CD8-positive, alpha-beta memory T cell (primary cell): ENCODE measurements at places on chromosomes 13 and 19.

DNA sequence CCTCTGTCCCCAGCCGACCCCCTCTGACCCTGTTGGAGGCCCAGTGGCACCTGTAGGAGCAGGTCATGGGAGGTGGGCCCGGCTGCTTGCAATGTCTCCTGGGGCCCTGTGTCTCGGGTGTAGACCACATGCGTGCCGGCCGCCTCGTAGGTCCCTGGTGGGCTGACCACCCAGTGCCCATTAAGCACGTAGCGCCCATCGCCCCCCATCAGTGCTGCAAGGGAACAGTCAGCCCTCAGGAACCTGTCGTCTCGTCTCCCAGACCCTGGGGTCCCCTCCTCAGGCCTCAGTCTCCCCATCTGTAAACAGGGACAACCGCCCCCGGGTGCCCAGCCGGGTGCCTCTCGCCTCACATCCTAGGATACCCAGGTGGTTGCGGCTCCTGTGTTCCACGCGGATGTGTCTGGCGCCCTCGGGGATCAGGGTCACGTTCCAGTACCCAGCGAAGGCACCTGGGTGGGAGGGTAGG lies 5.6 kb downstream of the ADAMTSL5 start:
- DNase-seq, result no peak

GRCh38 chr13:113860051-113860664 lies 3.7 kb downstream of the GAS6 start:
- DNase-seq, result no peak

- no peak for DNase-seq
These were observed 13.8 kb downstream of the EPS15L1 start for GRCh38 chr19:16457954-16458331.

GRCh38 chr13:54750521-54750920 lies 1721.9 kb downstream of the OLFM4 start:
- DNase-seq, result no peak

- no peak for DNase-seq
These were observed 642.3 kb downstream of the TBC1D4 start for GRCh38 chr13:74839656-74840055.

DNA sequence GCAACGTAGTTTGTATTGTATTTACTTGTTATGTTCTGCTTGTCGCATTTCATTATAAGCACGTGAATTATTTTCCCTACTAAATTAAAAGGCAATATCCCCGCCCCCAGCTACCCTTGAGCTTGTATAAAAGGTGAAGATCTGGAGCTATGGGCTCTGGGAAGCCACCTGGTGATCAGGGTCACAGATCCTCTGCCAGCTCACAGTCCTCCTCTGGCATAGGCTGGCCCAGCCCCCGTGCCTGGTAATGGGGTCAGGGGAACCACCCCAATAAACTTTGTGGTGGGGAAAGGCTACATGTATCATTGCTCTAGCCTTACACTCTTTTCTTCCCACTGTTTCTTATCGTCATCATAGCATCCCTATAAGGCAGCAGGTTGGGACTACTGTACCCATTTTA lies 190.2 kb upstream of the TSHZ3 start:
- DNase-seq, result no peak

GRCh38 chr19:2798733-2799132 lies 13.4 kb downstream of the THOP1 start:
- DNase-seq, result no peak

- peak; percentile 50 for DNase-seq
These were observed 534 bp downstream of the STK24 start for GRCh38 chr13:98576200-98576945.

- DNase-seq, result no peak
These were observed 5.1 kb downstream of the BCL3 start for GRCh38 chr19:44753626-44753931.

DNA sequence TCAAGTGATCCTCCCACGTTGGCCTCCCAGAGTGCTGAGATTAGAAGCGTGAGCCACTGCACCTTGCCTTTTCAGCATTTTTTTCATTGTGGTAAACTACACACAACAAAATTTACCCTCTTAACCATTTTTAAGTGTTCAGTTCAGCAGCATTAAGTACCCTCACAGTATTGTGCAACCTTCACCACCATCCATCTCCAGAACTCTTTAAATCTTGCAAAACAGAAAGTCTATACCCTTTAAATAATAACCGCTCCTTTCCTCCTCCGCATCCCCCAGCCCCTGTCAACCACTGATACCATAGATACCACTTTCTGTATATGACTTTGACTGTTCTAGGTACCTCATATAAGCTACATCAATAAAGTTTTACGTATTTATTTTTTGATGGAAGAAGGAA lies 20.8 kb upstream of the CASP14 start:
- DNase-seq, result no peak

DNA sequence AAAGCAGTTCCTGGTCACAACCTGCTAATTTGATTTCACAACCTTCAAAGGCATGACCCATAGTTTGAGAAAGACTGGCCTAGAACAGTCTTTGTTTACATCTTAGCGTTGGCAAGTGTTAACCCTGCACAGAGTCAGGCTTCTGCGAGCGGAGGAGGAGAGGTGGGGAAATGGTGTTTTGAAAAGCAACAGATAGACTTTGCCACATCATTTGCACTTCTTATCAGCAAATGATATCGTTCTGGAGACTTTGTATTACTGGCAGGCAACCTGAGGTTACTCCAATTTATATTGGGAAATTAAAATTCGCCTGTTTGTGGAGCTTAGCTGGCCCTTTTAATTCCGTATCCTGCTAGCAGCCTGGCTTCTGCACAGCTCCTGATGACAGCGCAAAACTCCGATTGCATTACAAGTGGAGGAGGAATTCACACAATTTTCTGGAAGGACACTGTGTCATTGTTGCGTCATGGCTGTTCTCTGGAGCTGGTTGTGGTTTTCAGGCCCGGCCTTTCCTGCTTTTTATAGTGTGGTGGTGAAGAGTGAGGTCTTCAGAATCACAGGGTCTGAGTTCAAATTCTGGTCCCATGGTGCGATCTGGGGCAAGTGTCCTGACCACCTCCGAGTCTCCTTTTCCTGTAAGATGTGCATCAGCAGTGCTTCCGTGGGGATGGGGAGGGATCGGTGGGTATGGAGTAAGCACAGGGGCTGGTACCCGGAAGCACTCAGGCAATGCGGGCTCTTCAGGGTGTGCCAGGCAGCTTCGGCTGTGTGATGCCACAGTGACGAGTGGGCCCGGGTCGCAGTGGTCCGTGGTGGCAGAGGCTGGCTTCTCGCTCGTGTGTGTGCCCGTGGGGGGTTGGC lies 49.1 kb upstream of the EHD2 start:
- DNase-seq, result no peak

- no peak for DNase-seq
These were observed 244.6 kb upstream of the SGCG start for GRCh38 chr13:22936228-22936627.

DNA sequence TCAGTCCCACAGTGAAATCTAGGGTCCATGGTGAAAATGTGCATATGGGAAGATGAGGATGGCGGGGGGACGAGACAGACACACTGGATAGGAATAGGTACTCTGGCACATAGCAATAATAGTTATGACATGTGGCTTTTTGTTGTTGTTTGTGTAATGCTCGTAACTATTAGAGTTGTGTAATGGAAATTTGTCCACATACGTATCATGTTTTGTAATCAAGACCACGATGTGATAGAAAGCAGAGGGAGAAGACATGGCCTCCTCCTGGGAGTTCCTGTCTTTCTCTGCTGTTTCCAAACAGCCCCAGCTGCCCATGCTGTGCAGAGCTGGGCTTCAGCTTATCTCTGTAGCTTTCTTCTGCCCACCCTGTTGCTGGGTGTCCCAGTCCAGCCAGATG lies 185.3 kb upstream of the TMTC4 start:
- DNase-seq, result no peak

- DNase-seq, result no peak
These were observed at the start of gene EBI3 for GRCh38 chr19:4229179-4229931. TSS of gene EBI3 (plus strand) at chr19:4229523. CDS start at chr19:4229551, 28 bp downstream.

- no peak for DNase-seq
These were observed 68.6 kb upstream of the TEX29 start for GRCh38 chr13:111251646-111252445.

DNA sequence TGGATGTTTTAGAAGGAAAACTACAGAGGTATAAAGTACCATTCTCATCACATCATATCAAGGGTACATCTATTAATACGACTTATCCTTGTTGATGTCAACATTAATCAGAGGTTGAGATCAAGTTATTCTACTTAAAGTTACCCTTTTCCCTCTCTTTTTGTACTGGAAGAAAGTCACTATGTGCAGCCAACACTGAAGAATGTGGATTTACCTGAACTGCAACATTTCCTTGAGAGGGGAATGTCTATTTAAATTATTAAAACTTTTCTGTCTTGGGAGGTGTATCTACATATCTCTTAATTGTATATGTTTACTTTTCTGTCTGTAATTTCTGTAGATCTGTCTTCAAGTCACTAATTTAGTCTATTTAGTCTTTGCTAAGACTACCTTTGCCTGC lies 2.5 kb upstream of the FBXL3 start:
- DNase-seq, result no peak

DNA sequence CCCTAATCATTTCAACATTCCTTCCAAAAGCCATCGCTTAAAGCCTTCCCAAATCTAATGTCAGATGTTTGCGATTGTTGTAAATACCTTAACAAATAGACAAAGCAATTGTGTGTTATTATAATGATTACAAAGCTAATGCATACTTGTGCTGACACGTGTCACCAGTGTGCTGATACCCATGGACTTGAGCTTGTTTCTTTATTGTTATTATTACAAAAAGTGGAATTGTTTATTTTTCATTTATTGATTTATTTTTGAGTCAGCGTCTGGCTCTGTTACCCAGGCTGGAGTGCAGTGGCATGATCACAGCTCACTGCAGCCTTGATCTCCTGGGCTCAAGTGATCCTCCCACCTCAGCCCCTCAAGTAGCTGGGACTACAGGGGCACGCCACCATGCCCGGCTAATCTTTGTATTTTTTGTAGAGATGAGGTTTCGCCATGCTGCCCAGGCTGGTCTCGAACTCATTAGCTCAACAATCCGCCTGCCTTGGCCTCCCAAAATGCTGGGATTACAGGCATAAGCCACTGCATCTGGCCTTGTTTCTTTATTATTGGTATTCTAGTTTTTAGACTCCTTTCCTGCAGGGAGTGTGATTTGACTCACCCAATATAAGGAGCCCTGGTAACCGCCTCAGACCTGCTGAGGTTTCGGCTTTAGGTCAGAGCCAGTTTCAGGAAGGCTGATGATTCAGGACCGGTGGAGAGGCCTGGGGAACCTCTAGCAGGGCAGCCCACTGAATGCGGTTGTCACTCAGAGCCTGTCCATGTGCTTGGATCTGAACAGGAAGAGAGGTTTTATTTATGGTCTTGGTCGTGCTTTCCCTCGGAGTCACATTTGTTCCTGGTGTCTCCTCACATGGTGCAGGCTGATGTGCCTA lies 2.1 kb upstream of the FBXO17 start:
- DNase-seq, result no peak

GRCh38 chr19:4363571-4364304 lies 20.4 kb downstream of the MPND start:
- DNase-seq, result no peak

DNA sequence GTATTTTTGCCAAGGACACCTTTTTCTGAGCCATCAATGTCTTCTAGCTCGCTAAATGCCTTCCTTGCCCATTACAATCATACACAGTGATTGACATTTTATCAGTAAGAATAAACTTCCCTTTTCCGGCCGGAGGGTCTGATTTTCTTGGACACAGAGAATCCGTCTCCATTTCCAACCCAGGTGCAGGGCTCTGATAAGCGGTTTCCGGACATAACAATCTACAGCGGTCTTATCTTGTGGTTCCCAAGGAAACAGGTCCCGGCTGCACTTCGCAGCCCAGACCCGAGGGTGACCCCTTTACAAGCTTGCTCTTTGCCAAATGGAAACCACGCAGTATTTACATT lies 5.1 kb upstream of the ZNF77 start:
- no peak for DNase-seq

- DNase-seq, result no peak
These were observed 29.0 kb upstream of the RNF17 start for GRCh38 chr13:24734950-24735349.

GRCh38 chr13:94677799-94678198 lies 34.5 kb downstream of the SOX21 start:
- DNase-seq, result no peak

DNA sequence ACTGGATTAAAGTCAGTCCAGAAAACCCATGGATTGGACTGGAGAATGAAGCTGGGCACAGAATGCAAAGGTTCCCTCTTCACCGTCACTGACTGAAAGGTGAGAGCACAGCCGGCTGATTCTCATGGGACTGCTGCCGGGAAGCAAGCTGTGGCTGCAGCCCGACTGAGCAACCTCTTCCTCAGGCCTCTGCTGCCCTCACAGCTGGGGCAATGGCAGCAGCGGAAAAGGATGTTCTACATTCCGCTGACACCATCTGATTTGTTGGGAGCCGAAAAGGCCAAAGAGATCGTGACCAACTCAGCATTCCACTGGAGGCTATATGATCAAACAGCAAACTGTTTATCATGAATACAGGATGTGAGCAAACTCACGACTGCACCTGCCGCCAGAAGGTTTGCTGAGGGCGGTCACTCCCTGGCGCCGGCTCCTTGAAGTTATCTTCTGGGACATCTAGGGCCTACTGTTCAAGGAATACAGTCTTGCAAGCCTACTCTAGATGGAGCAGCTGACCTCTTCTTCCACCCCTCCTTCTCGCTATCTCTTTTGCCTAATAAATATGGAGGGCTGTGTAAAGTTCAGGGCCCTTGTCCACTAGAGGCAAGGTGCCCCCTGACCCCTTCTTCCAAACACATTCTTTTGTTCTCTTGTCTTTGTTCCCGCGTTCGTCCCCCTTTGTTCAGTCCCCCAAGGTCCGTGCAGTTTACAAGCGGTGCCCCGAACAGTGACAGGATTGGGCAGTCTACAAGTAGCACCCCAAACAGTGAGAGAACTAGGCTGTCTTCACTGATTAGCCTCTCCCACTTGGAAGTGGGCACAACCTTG lies 19.6 kb upstream of the SIGLEC6 start:
- no peak for DNase-seq

- DNase-seq, result no peak
These were observed 1586.4 kb upstream of the SPRY2 start for GRCh38 chr13:81927347-81927746.

DNA sequence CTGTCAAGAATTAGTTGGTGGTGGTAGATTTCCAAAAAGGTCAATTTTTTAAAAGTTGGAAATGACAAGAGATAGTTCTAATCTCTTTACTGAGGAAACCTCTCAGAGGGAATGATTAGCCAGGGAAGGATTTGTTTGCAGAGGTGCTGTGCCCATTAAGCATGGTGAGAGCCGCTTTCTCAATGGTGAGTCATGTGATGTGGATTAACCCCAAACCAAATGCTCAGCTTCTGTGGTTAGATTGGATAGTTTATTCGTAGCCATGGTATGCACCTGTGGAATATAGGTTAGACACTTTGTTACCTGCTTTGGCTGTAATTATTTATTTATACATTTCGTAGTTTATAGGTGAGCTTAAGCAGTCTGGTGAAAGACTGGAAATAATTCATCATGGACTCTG lies 7.1 kb downstream of the HNRNPM start:
- DNase-seq, result no peak

DNA sequence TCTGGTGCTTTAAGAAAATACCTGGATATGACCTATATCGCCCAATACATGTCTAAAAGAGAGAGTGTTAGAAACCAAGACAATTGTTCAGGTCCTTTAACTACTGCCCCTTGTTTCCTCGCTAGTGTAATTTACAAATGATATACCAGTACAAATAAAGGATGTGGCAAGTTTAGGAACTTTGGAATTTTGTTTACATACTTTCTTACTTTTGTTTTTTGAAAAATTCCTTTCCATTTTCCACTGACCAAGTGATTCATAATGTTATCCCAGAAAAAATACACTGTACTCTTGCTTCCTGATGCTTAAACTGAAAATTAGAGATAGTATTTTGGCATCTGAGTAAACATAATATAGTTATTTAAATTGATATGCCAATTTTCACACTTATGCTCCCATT lies 96.8 kb upstream of the CSNK1A1L start:
- no peak for DNase-seq
